Stromal cell of bone marrow (primary cell): ENCODE measurements at places on chromosomes 13 and 19.

DNA sequence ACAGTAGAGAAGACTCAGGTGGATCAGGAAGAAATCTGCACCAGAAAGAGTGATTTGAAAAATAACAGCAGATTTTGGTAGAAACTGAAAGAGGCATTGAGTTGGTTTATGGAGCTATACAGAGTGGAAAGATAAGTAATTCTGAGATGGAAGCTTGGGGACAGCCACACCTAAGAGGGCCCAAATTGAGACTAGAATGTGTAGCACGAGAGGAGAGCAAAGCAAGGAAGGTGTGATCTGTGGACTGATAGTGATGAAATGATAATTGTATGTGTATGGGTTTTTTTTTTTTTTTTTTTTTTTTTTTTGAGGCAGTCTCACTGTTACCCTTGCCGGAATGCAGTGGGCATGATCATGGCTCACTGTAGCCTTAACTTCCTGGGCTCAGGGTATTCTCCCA lies 16.3 kb downstream of the SAE1 start:
- DNase-seq: no peak

GRCh38 chr19:11159598-11160439 lies 4.2 kb upstream of the SPC24 start:
- DNase-seq: no peak

DNA sequence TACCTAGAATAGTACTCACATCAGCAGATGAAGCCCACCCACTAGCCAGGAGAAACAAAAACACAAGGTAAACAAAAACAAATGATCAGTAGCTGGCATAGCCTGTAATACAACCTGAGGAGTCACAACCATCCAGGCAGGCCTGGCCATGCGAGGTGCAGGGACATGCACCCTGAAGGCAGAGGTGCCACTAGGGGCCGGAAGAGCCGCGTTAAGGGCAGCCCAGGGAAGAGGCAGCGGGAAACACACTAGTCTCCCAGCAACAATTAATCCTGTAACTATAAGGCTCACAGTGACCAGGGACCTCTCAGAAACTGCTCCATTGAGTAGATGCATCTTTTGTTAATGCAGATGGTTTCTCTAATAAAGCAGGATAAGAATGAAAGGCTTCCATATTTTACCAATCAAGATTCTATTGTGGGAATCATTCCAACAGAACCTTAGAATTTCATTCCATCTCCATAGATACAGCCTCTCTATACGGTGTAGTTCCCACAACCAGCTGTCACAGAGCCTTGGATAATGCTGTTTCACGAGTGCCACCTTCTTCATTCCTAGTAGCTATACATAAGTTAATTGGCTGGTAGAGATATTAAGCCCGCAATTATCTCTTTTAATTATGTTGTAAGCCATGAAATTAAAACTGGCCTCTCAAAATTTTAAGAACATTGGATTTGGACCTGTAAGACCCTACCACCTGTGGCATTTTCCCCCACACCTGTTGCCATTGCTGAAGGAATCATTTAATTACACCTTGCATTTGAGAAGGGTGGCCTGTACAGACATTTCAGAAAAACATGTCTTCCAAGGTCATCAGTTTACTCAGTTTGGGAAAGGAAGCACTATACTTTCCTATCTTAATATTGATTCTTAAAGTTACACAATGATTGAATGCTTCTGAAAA lies 28.7 kb downstream of the ANKRD10 start:
- DNase-seq: no peak

DNA sequence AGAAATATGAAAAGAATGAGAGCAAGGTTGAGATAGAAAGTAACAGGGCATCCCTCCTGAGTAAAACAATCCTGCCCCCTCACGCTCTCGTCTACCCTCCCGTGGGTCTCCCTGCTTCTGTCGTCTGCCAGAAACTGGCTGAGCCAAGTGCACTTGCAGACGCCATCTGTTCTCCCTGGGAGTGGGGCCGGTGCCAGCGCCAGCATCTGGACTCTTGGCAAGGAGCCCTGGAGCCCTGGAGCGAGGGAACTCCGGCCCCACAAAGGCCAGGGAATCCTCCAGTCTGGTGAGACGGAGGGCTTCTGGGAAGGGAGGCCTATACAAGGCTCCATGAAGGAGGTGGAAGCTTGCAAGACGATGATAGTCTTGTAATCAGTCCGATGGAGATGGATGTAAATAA lies 2.3 kb upstream of the TMEM91 start:
- no peak for DNase-seq

DNA sequence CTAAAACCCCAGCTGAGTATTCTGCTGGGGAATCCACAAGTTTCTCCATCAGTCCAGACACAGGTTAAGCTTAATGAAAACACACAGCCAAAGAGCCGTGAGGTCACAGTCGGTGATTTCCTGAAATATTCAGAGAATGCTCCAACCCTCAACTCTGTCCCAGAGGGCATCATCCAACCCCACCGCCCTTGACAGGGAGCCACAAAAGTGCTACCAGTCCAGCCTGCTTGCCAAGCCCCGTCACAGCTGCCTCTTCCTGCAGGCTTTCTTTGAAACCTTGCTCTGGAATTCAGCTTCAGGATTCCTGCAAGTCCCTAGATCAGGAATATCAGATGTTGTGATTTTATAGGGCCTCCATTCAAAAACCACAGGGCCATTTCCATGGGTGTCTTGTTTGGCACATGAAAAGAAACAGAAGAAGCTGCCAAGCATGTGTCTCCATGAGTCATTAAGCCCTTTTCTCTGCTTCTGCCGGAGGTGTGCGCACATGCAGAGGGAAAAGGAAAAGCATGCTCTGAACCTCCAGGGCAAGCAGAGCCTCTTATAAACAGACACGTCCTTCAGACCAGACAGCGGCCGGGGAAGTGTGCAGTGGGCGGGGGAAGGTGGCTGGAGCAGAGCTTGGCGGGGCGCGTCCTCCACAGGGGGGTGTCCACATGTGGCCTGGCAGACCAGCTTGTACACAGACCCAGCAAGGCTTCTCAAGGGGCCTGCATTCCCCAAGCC lies 164.7 kb downstream of the KATNAL1 start:
- DNase-seq: peak; percentile 86

DNA sequence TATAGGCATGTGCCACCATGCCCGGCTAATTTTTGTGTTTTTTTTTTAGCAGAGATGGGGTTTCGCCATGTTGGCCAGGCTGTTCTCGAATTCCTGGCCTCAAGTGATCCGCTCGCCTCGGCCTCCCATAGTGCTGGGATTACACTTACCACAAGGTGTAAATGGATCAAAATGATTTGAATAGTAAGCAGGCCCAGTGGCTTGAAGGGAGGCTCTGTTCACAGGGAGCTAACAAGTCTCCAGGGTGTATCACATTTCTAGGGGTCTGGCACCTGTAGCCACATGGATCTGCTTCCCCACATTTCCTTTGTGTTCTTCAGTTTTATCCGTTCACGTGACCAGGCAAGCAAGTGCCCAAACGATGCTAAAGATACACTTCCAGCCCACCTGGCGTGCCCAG lies 13.5 kb upstream of the CNFN start:
- no peak for DNase-seq

- DNase-seq: no peak
These were observed 90.5 kb downstream of the RNASEH2B start for GRCh38 chr13:51000061-51000460.

- no peak for DNase-seq
These were observed 51.8 kb upstream of the ZNF681 start for GRCh38 chr19:23810496-23810895.

GRCh38 chr19:2139385-2140137 lies 11.8 kb downstream of the AP3D1 start:
- DNase-seq: no peak

DNA sequence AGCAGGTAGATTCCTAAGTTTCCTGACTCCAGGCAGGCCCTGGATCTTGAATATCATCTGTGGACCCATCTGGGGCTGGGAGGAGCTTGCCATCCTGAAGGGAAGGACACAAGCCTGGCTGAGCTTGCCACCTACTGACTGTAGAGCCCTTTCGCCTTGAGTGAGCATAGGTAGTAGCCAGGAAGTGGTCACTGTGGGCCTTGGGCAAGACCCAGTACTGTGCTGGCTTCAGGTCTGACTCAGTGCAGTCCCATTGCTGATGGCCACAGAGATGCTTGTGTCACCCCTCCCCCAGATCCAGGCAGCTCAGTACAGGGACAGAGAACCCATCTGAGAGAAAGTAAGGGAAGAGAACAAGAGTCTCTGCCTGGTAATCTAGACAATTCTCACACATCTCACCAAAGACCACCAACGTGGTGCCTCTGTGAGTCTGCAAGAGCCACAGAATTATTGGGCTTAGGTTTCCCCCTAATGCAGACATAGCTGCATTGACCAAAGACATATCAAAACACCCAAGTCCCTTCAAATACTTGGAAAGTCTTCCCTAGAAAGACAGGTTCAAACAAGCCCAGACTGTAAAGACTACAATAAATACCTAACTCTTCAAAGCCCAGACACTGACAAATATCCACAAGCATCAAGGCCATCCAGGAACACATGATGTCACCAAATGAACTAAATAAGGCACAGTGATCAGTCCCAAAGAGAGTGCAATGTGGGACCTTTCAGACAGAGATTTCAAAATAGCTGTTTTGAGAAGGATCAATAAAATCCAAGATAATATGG lies 108.2 kb upstream of the WASF3 start:
- DNase-seq: no peak

DNA sequence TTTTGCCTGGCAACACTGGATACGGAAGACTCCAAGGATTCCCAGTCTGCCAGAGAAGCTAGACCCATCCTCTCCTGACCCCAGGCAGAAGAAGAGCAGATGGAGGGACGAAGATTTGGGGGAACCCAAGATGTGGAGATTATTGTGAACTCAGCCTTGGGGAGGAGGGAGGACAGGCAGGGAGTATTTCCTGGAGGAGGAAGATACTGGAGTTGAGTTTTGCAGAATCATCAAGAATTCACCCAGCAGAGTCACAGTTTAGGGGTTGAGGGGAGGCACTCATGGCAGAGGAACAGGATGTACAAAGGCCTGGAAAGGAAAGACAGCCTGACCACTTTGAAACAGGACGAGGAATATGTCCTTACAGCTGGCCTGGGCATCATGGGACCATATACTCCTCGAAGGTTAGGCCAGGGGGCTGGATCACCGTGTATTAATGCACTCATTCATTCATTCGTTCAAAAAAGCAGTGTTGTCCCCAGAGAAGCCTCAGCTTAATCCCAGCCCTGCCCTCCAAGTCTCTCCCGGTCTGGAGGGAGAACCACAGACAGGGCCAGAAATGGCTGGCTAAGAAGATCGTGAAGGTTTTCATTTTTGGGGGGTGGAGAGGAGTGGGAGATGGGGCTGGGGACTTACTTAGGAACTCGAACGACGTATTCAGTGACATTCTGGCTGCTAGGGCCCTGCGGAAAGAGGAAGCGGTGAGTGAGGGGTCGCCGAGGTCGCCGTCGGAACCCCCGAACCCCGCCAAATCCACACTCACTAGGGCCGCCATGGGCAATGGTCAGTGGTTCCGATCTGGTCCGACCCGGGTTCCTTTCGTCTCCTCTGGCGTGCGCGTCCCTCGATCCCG lies 517 bp downstream of the GTF2F1 start:
- DNase-seq: no peak

DNA sequence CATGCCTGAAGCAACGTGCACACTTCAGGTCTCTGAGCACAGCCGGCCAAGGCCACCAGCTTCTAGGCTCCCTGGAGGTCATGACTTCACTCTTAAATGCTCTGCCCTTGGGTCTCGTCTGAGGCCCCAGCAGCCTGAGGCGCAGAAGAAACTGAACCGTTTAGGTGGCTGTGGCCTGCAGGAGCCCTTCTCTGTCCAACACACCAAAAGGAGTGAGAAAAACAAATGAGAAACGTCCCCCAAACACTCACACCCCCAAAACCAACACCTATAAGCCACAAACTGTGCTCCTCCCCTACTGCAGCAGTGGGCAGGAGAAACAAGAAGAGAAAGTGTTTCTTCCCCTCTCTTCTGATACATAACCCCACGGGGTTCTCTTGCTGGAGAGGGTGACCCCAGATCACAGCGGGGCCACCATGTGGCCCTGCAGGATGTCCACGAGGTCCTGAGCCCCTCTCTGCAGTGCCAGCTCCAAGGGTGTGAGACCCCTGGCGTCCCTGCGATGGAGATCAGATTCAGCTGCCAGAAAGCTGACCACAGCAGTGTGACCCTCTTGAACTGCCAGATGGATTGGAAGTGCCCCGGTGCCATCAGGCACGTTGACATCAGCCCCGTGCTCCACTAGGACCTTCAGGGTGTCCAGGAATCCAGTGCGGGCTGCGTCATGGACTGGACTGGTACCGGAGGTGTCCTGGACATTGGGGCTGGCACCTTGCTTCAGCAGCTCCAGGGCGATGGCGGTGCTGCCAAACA lies 1.0 kb upstream of the KRI1 start:
- DNase-seq: no peak

- DNase-seq: no peak
These were observed 225.0 kb downstream of the FGF14 start for GRCh38 chr13:102176846-102177245.

DNA sequence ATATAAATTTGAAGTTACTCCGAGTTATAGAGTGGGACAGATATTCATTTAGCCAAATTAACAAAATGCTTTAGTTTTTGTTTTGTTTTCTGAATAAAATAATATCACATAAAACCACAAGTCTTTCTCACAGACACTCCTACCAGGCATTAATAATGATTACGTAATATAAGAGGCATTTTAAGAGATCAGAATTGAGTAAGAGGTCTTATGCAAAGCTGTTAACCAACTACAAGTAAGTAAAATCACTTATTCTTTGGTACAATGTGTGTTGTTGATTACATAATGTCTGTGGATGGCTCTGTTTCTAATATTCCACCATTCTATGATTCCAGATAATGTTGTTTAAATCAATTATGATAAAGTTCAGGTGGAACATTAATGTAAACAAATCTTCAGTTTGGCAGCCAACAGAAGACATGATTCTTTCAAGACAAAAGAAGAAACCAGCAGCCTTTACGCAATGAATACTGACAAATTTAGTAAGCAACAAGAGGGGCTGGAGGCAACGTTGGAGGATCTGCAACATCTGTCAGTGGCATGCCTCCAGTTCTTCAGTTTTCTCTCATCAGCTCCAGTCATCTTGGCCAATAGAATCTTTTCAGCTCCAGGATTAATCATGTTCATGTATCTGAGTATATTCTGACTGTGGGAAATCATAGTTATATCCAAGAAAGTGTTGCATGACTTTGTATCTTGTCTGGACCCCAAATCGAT lies 403.8 kb downstream of the SLITRK5 start:
- no peak for DNase-seq
